ENCODE measurements at places on chromosomes 4 and X.
A peak's percentile ranks its signal among the peaks of the same experiment; 100 is the strongest.

- no peak for DNase-seq
Observed at GRCh38 chr4:3462790-3463415, at the start of gene DOK7. Gene DOK7 (plus strand): TSS chr4:3463306. CDS start chr4:3463376, 70 bp downstream.

GRCh38 chrX:136397001-136397400, 90.7 kb upstream of the BRS3 start:
- DNase-seq = peak; percentile 21

DNA sequence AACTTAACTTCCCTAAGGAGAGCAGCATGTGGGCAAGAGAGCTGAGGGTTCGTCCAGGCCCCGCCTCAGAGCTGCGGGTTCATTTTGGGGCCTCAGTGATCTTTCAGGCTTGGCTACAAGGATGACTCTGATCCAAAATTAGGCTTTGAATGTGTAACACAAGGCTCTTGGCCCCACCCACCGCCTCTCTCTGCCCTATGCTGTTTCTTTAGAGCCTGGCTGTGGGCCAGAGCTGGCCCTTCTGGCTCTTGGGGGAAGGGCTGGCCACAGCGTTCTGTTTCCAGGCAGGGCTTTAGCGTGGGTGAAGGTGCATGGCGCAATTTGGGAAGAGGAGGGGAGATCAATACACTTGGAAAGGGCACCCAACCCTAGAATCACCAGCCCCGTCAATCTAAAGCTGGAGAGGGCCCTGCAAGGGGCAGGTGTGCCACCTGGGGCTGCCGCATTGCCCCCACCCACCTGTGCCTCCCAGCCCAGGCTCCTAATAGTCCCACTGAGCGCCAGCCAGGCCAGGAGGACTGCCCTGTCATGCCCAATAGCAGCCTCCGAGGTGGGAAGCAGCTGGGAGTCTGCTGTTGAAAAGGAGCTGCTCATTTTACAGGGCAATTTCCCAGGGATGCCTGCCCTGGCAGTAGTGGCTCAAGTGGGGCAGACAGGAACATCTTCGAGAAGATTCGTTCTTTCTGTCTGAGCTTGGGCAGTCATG, 84.5 kb upstream of the MAML3 start:
- peak; percentile 54 for DNase-seq

DNA sequence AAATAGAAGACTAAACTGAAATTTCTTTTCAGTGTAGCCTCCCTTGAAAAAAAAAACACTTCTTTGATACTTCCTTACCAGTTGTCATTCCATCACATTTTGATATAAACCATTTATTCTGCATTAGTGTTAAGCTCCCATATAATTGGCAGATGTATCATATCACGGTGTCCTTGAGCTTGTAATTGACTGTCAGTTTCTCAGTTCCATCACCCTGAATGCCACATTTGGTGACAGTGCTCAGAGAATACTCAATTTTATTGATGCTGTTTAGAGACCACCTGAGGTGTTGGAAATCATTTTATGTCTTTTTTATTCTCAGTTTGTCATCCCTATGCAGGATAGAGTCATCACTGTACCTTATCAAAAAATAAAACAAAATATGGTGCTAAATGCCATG, 1528.2 kb downstream of the RAPGEF2 start:
- DNase-seq = no peak

DNA sequence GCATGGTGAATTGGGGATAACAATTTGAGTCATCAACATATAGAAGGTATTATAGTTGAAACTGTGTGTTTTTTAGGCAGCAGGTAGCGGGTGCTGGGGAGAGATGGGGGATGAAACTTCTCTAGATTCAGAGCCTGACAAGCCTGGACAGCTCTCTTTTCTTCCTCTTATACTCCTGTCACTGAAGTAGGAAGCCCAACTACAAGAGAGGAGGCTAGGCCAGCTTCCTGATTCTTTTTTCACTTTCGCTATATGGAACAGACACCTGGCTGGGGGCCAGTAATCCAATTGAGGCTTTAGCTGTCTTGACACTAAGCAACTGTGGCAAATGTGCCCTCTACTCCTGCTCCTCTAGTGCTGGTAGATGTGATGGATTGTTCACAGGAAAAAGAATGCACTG, 69.2 kb downstream of the PHKA1 start:
- no peak for DNase-seq

DNA sequence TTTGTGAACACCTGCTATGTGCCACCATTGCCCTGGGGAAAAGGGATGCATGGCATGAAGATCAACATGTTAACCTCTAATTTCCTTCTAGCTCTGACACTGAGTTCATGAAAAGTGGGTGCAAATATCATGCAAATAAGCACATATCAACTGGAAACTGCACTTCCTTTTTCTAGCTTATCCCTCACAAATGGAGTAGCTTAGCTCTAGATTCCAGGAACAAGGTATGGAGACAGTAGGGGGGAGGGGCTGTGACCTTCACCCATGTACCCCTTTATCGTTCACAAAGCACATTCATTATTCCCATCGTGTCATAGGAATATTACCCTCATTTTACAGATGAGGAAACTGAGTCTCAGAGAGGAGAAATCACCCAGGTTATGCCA, 37.4 kb downstream of the STARD8 start:
- no peak for DNase-seq

DNA sequence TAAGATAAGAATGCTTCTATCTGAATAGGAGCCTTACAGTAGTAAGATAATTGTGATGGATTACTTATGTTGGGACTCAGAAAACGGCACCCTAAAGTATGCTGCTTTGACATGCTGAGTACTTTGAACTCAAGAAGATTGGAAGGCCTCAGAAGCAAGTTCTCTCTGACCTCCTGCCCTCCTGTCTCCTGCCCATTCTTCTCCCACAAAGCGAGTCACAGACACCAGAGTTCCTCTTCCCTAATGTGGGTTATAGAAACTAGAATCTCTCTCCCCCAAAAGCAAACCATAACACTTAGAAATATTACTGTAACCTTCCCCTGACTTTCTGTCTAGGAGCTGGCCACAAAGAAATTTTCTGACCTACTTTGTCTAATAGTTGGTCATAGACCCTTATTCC, 76.5 kb downstream of the DDIT4L start:
- DNase-seq = no peak
